ENCODE measurements at places on chromosomes 4 and X. TPM values are rescaled to one million over a fixed set of nuclear protein-coding genes. Genes with fewer than 3 reads are reported as not detected.
A peak's percentile ranks its signal among the peaks of the same experiment; 100 is the strongest.

GRCh38 chr4:102578819-102579218 lies 77.7 kb downstream of the NFKB1 start:
- DNase-seq, result no peak

The CT47B1 gene
- total RNA-seq, result not detected

GRCh38 chr4:120568731-120569130 lies 353.8 kb downstream of the PRDM5 start:
- no peak for DNase-seq

- no peak for DNase-seq
These were observed 1.4 kb upstream of the FAM53A start for GRCh38 chr4:1685235-1686150.

The GAGE12J gene
- total RNA-seq, result not detected

DNA sequence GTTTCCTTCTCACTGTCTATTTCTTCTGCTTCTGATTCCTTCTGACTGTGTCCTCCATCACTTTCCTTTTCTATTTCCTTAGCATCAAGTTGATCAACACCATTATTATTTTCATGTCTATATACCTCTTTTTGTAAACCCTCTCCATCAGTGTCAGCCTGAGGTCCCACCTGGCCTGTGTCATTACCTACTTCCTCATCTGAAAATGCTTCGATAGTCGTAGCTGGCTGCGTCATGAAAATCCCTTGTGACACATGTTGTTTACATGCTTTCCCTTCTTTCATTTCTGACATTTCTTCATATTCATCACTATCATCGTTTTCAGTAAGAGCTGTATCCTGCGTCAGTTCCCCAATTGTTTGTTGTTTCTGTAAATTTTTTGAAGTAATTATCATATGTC lies 39.6 kb downstream of the RPGR start:
- no peak for DNase-seq

The NAA11 gene
- not detected for total RNA-seq

The STK32B gene
- 0.94 TPM for total RNA-seq

DNA sequence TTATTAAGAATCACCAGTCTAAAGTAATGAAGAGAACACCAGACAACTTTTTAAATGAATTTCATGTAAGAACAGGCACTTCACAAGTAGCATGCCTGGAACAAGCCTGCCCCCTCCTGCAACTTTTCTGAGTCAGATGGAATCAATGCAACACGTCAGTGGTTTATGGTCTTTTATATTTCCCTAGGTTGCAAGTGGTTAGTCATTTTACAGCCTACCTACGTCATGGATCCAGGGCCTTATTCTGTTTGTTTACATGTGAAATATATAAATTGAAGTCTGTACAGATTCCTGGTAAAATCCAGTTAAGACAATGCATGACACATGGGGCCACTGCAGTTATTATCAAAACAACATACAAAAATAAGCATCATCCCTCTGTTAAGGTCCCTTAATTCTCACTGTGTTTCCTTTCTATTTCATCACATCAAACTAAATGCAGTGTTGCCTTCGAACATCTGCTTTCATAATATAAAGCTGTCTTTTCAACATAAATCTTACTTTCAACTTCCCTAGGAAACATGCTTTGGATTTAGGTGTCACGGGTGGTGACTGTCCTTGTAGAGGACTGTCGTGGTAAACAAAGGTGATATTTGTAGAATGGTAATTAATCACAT lies 309.3 kb downstream of the FRMPD4 start:
- DNase-seq, result no peak

DNA sequence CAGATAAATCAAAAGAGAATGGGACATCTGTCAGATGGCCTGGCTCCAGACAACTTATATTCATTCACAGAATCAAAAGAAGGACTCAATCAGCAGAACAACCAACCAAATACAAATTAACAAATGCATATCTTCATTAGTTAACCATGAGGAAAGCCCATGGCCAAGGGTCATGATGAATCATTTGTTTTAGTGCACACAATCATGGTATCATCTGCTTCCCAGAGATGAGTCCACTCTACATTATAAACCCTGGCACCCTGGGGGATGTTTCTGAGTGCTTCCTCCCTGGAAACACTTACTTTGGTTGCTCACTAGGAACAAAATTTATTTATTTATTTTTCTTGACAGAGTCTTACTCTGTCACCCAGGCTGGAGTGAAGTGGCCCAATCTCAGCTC lies 453.3 kb upstream of the HS3ST1 start:
- no peak for DNase-seq

DNA sequence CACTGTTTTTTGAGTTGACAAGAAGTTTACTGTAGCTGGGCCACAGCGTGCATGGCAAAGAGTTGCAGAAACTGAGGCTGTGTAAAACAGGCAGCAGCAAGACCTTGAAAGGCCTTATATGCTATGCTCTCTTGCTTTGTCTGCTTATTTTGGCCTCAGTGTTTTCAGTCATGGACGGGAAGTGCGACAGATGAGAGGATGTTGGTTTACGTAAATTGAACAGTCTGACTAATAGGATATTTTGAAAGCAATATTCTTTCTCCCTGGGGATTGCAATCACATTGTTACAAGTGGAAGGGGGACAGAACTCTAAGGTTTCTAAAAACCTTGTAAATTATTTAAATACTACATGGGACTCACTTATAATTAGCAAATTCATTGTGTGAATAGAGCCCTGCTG lies 32.2 kb upstream of the MAGEA10 start:
- no peak for DNase-seq

DNA sequence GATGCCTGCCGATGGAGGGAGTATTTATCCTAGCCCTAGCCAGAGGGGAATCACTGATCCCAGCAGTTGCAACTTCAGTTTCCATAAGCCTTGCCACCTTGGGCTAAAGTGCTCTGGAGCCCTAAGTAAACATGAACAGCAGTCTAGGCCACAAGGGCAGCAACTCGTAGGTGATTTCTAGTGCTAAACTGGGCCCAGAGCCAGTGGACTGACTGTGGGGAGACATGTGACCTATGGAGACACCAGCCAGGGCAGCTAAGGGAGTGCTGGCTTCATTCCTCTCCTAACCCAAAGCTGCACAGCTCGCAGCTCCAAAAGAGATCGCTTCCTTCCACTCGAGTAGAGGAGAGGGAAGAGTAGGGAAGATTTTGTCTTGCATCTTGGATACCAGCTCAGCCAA lies 120.8 kb upstream of the MAGEA10 start:
- no peak for DNase-seq

DNA sequence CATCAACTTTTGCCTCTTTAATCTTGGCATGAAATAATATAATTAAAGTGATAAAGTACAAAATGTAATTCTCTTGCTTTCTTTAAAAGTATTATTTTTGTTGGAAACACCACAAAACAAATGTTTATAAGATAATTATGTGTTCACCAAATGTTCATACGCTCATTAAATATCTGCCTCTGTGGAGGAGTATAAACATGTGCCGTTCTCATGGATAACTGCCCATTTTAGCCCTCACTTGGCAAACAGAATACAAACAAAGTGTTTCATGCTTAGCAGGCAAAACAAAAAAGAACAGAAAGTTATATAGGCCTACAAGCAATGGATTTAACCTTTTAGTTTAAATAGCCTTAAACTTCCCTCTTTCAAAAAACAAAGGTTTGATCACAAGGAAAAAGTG lies 800.5 kb upstream of the DIAPH2 start:
- DNase-seq, result peak; percentile 44

DNA sequence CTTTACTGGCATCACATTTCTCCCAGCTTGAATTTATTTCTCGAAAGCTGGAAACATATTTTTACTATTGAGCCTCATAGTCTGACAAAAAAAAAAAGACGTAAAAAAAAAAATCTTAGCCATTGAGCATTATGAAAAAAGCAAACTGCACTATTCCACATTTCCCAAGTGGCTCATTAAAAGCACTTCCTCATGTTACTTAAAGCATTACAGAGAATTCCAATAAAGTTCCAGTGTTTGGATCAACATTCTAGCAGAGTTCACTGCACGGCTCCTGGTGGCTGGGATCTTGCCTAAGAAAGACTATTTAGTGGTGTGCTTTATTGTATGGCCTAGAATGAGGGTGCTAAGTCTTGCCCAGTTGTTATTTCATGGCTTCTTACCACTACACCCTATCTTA lies 476.2 kb downstream of the PPARGC1A start:
- no peak for DNase-seq

- DNase-seq, result no peak
These were observed 51.8 kb downstream of the PHOX2B start for GRCh38 chr4:41696763-41697162.

All from ureter (tissue), 1 donor.